ENCODE measurements at places on chromosomes 6 and 20.
A peak's percentile ranks its signal among the peaks of the same experiment; 100 is the strongest.

DNA sequence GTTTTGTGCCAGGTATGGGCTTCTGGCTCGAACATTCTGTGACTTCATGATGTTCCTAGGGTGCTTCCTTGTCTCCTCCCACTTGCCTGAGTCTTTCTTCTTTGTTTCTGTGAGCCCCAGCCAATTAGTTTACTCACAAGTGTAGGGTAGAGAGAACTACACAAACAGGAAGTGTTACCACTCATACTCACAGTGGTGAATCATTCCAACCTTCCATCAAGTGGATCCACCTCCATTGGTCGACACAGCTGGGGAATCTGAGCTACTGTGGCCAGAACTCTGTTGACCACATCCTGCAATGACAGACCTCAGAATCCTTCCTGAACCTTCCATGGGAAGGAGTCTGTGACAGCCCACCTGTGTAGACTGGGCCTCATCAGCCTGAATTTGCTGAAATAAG is 76.8 kb downstream of the UNC5CL start:
- DNase-seq = no peak

DNA sequence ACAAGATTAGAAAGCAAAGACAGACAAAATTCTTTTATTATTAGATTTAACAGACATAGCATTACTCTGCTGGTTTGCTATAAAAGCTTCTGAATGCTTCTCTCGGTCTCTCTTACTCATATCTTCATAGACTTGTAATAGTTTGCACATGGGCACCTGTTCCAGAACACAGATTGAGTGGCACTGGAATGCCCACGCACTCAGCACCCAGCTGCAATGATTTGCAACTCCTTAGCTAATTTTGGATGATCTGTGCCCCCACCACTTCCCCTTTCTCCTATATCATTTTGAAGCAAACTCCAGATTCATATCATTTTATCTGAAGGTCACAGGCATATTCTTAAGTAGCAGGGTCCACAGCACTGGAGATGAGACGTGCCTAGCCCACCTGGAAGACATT is 148.8 kb downstream of the CFAP61 start:
- no peak for DNase-seq

DNA sequence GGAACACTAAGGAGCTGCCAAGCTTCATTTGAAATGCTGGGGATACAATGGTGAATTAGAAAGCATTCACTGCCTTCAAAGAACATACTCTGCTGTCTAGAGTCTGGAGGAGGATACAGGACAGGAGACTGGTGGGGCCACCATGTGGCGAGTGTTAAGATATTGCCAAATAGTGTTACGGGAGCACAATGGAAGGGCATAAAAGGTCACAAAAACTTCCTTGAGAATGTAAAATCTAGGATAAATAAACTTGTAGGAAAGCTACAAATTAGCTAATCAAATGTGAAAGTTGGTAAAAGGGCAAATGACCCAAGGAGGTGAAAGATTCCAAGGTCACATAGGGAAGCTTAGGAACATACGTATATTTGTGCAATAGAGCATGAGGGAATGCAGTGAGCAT is 271.7 kb downstream of the RFPL4B start:
- no peak for DNase-seq

- DNase-seq = no peak
Measured at GRCh38 chr20:58828136-58828535, 22.6 kb downstream of the GNAS-AS1 start.

DNA sequence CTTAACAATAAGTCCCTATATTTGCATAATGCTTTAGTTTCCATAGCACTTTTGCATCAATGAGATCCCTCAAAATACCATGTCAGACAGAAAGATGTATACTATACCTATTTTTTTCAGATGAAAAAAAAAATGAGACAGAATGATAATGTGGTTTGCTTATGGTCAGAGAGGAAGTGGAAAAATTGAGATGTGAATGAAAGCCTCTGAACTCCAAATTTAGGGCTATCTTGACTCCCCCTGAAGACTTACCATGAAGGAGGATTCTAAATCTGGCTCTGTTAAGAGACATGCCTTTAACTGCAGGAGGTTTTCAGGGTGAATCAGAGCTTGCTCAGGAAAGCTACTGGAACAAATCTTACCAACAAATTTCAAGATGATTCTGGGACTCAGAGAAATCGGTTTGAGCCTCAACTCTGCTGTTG is 176.2 kb downstream of the ISM1 start:
- no peak for DNase-seq

DNA sequence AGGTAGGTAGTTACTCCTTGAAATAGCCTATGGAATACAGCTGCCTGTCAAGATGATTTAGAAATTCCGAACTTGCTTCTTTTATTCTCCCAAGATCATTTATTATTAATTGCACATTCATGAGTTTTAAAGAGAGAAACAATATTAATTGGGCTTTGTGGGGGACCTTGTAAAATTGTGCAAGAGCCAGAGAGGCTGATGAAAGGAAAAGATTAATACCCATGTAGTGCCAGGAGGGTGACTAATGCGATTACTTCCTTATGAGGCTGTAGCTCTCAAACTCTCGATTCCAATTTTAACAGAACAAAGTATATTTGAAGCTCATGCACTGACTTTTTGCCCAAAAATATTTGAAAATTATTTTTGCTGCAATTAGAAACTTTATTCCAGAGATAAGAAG is 423.8 kb upstream of the ID4 start:
- DNase-seq = no peak

DNA sequence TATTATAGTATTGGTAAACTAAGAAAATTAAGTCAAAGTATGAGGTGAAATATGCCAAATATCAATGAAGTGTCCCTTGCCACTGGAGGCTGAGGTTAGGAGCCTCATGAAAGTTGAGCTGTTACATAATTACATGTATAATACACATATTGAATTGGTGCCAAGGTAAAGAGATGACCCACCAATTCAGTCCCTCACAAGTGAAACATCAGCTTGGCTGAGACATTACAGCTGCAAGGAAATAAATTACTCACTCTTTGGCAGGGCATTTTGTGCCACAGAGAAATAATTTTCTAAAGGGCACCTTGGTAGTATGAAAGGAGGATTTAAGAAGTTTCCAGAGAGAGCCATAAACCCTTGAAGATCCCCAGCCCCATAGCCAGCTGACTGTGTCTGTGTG is 127.4 kb downstream of the ADGRG6 start:
- DNase-seq = no peak

DNA sequence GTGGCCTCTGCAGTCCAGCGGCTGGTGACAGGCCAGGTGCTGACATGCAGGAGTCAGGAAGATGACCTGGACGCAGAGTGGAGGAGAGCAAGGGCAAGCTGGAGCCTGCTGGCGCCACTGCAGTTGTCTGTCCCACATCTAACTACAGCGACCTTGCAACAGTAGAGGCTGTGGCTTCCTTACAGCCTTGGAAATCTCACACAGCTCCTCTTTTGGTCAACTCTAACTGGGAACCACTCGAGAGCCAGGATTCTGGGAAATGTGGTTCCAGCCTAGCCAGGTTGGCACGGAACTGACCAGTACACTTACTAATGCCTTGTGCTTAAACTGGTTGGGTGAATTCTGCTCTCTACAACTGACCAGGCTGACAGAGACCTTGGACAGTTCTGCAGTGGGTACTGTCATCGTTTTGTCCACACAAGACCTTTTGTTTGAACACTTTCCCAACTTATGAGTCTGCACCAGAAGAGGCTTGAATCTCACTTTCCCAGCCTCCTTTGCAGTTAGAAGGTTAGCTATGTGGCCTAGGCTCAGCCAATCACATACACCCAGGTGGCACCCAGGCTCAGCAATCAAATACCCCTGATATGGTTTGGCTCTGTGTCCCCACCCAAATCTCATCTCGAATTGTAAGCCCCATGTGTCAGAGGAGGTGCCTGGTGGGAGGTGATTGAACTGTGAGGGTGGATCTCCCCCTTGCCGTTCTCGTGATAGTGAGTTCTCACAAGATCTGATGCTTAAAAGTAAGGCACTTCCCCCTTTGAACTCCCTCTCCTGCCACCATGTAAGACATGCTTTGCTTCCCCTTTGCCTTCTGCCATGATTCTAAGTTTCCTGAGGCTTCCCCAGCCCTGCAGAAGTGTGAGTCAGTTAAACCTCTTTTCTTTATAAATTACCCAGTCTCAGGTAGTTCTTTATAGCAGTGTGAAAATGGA is 153.5 kb downstream of the ZMYND8 start:
- DNase-seq = no peak

GRCh38 chr20:19712721-19713260 is 45.3 kb upstream of the RIN2 start:
- no peak for DNase-seq

DNA sequence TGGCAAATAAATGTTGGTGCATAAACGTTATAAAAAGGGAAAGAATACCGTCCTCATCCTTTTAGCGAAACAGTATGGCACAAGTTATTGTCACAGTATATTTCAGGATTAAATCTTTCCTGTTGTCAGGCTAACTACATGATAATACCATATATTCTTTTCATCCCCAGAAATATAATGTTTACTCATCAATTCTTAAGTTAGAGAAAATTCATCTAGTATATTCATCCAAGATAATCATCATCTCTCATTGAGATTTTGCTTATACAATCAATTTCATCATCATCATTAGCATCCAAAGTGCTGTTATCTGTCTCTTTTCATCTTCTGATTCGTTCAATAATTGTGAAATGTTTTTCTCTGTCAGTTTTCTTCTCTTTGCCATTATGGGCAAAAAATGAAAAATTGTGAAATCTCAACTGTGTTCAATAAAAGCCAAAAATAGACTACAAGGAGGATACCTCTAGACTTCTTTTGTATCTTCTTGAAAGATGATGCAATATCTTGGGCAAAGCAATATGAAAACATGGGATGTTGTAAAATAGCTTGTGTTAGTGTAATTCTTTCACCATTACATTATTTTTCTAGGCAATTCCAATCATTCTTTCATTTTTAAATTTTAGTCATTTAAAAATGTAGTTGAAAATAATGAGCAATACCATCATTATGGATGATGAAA is 2.6 kb downstream of the SPACA1 start:
- no peak for DNase-seq

GRCh38 chr6:33375143-33375671 is 16.4 kb upstream of the KIFC1 start:
- no peak for DNase-seq

DNA sequence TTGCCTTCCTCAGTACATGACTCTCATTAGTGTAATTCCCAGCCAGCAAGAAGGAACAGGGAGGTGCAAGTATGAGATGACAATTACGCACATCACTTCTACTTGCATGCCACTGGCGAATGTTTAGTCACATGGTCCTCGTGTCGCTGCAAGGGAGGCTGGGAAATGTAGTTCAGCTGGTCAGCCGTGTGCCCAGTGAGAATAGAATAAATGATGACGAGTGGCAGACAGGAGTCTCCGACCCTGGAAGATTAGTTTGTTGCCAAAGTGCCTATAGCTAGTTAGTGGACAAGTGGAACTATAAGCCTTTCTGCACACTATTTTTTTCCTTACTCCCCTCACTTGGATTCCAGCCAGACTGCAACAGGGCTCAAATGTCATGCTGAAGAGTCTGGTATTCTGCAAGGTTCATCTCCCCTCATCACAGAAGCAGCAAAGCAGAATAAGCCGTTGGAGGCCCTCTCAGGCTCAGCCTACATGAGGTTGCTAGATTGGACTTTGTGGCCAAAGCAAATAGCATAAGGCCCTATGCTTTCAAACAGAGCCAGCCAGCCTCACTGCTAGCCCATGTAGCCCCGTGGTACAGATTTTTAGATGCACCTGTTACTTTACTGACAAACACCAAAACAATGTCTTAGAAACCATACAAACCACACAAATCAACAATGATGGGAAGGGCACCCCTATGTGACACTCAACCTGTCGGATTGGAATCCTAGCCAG is 9.7 kb downstream of the LINC00237 start:
- DNase-seq = no peak

DNA sequence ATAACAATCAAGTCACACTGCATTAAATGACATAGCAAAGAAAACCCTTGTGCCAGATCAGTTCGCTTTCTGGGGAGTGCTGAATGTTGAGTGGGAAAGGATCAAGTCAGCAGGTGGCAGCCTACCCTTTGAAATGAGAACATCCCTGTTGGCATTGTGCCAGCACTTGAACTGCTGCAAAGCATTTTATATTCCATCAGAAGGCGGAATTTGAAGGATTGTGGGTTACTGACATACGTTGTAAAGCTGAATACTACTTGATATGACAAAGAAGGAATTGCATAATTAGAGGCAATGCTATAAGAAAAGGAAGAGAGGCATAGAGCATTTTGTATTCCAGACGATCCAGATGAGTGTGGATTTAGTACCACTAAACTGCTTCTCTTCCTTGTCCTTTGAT is 26.5 kb downstream of the BCKDHB start:
- no peak for DNase-seq

GRCh38 chr20:53365539-53366075 is 228.0 kb downstream of the ZNF217 start:
- DNase-seq = no peak

GRCh38 chr20:47725248-47725973 is 59.9 kb downstream of the SULF2 start:
- DNase-seq = peak; percentile 81

DNA sequence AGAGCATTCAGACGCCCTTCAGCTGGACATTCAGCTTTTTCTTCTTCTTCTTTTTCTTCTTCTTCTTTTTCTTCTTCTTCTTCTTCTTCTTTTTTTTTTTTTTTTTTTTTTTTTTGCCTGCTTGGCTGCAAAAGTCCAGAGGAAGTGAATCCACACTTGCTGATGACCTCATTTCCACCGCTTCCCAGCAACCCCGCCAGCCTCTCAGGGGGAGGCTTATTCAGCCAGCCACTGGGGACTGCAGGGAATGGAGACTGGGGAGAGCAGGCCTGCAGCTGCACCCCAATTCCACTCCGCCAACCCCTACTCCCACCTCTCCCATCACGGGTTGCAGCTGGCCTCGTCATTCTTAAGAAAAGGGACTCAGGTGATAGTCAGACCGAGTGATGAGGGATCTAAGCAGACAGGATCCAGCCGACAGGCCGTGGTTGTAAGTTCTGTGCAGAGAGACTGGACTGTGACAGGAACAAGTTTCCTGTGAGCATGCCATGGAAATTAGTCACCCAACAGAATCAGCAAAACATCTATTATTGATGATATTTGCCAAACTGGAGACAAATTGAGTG is 59.0 kb upstream of the QKI start:
- DNase-seq = no peak

DNA sequence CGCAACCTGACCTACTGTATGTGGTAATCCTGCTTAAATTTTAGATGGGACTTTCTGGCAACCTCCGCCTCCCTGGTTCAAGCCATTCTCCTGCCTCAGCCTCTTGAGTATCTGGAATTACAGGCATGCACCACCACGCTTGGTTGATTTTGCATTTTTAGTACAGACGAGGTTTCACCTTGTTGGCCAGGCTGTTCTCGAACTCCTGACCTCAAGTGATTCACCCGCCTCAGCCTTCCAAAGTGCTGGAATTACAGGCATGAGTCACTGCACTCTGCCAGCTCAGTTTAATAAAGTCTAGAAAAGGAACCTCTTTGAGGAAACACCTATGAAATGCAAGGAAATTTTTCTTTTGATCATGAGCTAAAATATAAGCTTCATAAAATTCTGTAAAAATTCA is 9.0 kb upstream of the PLCB4 start:
- no peak for DNase-seq

GRCh38 chr6:62978920-62979319 is 232.3 kb upstream of the FKBP1C start:
- DNase-seq = no peak
